ENCODE measurements at places on chromosomes 3 and 15.

GRCh38 chr3:123351501-123351900, 97.4 kb downstream of the ADCY5 start:
- no peak for DNase-seq

GRCh38 chr15:53739651-53740050, 19.8 kb downstream of the WDR72 start:
- no peak for DNase-seq

- no peak for DNase-seq
These were observed 157.9 kb downstream of the FOXP1 start for GRCh38 chr3:71425491-71426071.

DNA sequence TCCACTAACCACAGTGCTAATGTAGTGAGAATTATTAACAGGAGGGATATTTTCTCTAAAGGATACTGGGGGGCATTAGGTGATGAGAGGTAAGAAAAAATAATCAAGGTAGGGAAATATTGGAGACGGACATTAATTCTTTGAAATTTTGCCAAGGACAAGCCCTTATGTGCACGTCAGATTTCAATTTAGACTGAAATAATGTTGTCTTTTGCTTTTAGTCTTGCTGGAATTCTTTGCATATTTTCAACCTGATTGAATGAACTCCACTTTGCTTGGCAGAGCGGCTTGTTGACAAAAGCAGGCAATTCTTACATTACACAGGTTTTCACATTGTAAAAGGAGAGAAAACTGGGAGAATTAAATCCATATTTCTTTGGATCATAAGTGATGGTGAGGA, 25.0 kb upstream of the C3orf52 start:
- DNase-seq, result no peak

GRCh38 chr15:61034678-61035291, 194.3 kb downstream of the RORA start:
- DNase-seq, result no peak

DNA sequence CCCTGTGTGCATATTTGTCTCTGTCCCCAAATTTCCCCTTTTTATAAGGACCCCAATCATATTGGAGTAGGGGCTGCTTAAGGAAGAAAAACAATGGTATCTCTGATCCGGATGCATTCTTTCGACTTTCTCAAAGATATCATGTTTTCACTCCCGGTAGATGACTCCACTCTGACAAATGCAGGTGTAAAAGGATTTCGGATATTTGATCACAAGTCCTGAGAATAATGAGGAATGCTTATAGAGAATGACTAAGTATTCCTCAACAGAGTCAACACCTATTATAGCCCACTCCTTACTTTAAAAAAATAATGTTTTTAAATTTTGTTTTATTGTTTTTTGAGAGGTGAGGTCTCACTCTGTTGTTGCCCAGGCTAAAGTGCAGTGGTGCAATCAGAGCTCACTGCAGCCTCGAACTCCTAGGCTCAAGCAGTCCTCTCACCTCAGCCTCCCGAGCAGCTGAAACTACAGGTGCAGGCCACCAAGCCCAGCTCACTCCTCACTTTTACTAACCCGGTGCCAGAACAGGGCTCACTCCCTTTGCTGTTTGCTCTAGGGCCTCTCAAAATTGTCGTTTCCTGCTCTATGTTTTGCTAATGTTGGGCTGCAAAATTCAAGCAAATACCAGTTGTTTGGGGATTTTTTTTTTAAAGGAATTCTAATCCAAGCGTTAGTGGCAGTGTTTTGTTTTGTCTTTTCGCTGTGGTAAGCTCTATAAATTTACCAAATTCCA, 24.6 kb downstream of the COL8A1 start:
- no peak for DNase-seq

DNA sequence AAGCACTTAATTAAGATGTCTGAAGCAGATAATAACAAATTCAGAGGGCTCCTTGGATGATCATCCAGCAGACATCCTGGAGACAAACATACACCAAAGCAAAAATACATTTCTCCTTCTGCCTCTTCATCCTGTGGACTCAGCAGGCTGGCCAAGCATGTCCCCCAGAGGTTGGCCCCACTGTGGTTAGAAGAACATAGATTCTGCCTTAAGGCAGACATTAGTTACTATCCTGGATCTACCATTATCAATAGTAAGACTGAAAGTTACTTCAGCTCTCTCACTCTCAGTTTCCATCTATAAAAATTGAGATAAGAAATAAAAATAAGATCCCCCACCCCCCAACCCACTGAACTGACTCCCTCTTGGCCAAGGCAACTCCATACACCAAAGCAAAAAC, 28.6 kb upstream of the TGFBR2 start:
- no peak for DNase-seq

DNA sequence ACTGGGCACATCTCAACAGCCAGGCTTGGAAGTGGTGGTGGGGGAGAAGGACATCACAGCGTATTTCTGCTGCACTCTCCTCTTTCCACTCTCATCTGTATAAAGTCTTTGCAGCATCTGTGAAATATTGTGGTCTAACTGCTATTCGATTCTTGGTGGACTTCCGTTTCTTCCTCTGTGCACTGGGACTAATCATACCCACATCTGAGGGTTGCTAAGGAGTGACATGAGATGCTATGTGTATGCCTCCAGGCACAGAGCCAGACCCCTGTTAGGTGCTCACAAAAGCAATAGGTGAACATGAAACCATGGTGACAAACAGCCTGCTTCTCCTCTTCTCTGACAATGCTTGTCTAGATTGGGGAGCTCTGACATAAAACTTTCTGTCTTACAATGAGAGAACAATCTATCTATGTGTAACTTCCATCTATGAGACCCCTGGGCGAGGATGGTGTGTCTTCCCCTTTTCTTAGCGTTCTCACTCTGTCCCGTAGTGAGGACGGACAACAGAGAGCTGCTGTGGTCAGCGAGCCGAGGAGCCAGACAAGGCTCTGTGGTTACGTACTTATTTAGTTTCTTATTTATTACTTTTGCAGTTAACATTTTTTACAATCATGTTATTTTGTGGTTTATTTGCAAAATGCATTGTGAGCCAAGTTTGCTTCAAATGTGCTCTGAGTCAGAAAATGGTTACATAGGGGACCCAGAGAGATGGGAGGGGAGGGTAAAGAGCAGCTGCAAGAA, 196.7 kb upstream of the TPRG1 start:
- peak; percentile 39 for DNase-seq

DNA sequence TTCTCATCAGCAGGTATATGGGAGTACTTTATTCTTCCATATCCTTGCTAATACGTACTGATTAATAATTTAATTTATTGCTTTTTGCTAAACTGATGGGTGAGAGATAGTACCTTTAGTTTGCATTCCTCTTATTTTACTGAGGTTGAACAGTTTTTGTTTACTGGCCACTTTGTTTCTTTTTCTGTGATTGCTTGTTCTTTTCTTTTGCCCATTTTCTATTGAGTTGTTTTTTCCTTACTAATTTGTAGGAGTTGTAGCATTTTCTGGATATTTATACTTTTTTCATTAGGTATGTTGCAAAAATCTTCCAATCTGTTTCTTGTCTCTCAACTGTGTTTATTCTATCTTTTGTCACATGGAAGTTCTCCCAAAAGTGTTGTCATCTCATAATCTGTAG, 4.8 kb downstream of the PDCD6IP start:
- no peak for DNase-seq

DNA sequence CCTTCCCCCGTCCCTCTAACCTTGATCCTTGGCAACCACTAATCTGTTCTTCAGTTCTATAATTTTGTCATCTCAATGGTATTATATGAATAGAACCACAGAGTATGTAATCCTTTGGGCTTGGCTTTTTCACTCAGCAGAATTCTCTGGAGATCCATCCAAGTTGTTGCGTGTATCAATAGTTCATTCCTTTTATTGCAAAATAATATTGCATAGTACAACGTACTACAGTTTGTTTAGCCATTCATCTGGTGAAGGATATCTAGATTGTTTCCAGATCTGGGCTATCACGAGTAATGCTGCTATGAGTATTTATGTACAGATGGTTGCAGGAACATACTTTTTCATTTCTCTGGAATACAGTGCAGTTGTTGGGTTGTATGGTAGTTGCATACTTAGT, 76.2 kb downstream of the PLXNA1 start:
- DNase-seq, result no peak

DNA sequence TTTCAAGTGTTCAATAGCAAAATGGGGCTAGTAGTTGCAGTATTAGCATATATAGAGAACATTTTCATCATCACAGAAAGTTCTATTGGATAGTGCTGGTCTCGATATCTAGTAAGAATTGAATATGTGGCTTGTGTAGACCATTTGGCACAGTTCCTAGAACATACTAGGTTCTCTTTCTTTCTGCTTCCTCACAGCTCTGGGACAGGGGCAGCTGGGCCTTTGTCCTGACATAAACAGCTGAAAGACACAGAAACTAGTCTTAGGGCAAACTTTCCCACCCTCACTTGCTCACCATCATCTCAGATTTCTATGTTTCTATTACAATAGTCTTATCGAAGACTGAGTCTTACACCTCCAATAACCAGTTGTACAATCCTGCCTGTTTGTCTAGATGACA, 63.7 kb upstream of the DLG1 start:
- DNase-seq, result no peak

DNA sequence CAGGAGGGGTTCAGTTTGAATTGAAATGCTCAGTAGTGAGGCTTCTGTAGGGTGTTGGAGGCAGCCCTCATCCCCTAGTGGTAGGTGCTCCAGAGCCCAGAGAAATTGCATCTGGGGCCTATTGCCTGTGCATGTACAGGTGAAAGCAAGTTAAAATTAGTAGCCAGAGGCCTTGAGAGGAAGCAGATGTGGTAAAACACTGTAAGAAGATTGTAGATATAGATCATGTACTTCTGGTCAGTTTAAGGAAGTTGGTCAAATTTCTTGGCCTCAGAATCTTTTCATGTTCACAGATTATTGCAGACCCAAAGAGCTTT, 34.6 kb downstream of the IGSF10 start:
- DNase-seq, result no peak

DNA sequence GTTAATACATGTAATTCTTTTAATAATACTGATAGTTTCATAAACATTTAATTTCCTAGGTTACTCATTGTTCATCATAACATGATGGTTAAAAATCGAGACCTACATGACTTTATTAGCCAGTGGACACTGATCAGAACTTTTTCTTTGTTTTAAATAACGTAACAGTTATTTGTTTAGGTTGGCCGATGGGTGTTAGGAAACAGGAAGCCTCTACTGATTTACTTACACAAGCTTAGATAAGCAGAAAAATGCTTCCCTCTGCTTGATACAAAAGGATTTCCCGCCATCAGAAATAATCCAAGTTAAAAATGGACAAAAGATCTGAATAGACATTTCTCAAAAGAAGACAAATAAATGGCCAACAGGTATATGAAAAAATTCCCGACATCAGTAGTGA, 16.6 kb upstream of the APH1B start:
- no peak for DNase-seq

GRCh38 chr3:70779296-70779695, 466.9 kb upstream of the MDFIC2 start:
- DNase-seq, result no peak

DNA sequence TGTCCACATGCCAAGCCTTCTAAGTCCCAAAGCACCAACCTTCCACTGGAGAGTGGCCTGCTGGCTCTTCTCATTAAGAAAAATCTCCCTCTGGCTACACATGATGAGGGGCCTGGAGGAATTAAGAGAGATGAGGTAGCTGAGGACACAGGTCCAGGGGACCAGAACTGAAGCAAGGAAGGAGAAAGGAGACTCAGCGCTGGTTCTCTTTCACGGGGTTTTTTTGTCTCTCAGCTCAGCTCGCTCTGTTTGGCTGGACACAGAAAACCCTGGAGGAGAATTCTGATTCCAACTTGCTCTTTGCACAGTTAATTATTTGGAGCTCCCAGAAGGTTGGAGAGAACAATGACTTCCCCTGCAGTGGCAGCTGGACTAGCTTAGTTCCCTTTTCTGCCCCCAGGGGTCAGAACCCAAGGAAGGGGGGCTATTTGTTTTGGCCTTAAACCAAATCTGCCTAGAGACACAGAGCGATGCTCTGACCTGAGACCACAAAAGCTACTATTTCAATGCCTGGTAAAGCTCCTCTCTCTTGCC, 507.6 kb downstream of the FHIT start:
- no peak for DNase-seq

- DNase-seq, result no peak
These were observed 951.5 kb upstream of the CFAP20DC start for GRCh38 chr3:60001369-60001768.

- no peak for DNase-seq
These were observed 421.7 kb upstream of the GOLIM4 start for GRCh38 chr3:168517249-168518071.

DNA sequence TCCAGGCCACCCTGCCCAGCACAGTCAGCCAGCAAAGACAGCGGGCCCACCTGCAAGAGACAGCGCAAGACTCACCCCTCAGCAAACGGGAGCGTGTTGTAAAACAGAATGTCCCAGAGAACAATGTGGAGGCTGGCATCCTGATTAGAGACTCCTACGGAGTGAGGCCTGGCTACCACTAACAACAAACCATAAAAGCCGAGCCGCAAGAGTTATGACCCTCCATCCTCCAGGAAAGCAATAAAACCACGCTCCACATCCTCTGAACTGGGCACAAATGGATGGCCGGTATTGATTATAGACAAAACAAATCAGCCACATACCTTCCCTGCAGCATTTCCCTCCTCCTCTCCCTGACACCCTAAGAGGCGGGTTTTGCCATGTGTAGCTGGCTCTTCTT, 75.8 kb upstream of the LIPC start:
- no peak for DNase-seq

Data from activated CD4-positive, alpha-beta T cell treated with anti-CD3 and anti-CD28 coated beads, Interleukin-2, Interleukin-4, amounts not matched to agents 100 ng/mL and 50 ng/mL, durations not matched to agents 16 hours and 8 hours (primary cell).